ENCODE measurements at places on chromosomes 4 and X.
A peak's percentile ranks its signal among the peaks of the same experiment; 100 is the strongest.

- H3K27ac ChIP-seq = no peak overlapping the region
- no peak for DNase-seq
- no peaks in the 10 kb centered on the region for H3K36me3 ChIP-seq
Observed at GRCh38 chr4:166458756-166459155, 585.7 kb downstream of the TLL1 start.

- no peak for DNase-seq
- no peak overlapping the region for H3K4me3 ChIP-seq
- H3K4me1 ChIP-seq = no peaks in the 10 kb centered on the region
- H3K27me3 ChIP-seq = no peaks in the 10 kb centered on the region
Observed at GRCh38 chrX:153420851-153421599, 9.8 kb downstream of the ZFP92 start.

- no peaks in the 10 kb centered on the region for H3K27me3 ChIP-seq
- H3K4me3 ChIP-seq = no peak overlapping the region
- H3K27ac ChIP-seq = no peak overlapping the region
- no peak for DNase-seq
- H3K4me1 ChIP-seq = peaks cover 3% of the 10 kb centered on the region
Observed at GRCh38 chr4:1887052-1887451, 15.9 kb downstream of the NSD2 start.

DNA sequence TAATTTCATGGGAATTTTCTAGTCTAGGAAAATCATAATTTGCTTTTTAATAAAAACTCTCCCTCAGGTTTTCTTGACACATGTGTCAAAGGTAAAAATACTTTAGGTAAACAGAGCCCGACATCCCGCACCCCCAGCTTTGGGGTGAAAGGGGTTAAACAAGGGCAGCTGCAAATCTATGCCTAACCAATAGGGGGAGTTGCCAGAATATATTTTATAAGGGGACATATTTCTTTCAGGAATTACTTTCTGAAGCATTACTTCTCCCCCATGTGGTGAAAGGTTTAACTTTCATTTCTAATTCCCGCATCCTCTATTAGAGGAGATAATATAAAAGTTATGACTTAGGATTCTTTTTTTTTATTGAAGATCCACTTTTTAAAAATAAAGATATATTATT is 53.9 kb upstream of the HEPH start:
- peaks cover 9% of the 10 kb centered on the region for H3K4me1 ChIP-seq
- no peak overlapping the region for H3K27ac ChIP-seq
- H3K4me3 ChIP-seq = no peak overlapping the region
- no peaks in the 10 kb centered on the region for H3K27me3 ChIP-seq
- no peak for DNase-seq

DNA sequence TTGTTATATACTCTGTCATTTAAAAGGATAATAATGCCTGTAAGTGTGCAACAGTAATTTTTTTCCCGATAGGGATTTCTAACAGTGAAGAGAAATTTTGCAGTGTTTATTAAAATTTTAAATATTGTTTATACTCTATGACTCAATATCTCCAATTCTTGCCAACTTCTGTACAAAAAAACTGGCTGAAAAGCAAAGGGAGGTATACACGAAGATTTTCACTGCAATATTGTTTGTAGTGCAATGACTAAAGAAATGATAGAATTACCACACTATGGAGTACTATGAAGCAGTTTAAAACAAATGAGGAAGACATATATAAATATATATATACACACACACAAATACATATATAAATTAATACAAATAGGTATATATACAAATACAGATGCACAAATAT is 187.9 kb upstream of the IL15 start:
- no peaks in the 10 kb centered on the region for H3K36me3 ChIP-seq
- H3K4me3 ChIP-seq = no peak overlapping the region
- H3K27me3 ChIP-seq = no peaks in the 10 kb centered on the region
- DNase-seq = no peak
- H3K27ac ChIP-seq = no peak overlapping the region
- H3K4me1 ChIP-seq = no peaks in the 10 kb centered on the region

- DNase-seq = no peak
- no peaks in the 10 kb centered on the region for H3K36me3 ChIP-seq
- H3K27me3 ChIP-seq = no peaks in the 10 kb centered on the region
- H3K4me1 ChIP-seq = peaks cover 5% of the 10 kb centered on the region
- no peak overlapping the region for H3K4me3 ChIP-seq
Observed at GRCh38 chr4:128707864-128708263, 101.6 kb upstream of the JADE1 start.

DNA sequence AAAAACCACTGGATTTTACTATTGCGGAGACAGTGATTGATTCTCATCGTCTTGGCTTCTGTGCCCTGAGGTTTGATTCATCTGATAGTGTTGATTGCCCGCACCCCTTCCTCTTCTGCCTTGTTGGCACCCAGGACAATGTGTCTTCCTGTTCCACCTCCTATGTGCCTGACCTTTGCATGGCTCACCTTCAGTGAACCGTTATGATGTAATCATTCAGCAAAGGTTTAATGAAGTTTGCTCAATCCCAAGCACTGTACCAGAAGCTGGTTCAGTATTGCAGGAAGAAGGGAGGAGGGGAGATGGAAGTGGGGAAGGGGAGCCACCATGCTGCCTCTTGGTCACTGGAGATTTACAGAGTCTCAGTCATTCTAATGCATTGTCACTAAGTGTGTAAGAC is 36.3 kb downstream of the PDGFRA start:
- H3K27me3 ChIP-seq = no peaks in the 10 kb centered on the region
- H3K36me3 ChIP-seq = no peaks in the 10 kb centered on the region
- no peak for DNase-seq
- no peak overlapping the region for H3K4me3 ChIP-seq
- no peaks in the 10 kb centered on the region for H3K4me1 ChIP-seq

DNA sequence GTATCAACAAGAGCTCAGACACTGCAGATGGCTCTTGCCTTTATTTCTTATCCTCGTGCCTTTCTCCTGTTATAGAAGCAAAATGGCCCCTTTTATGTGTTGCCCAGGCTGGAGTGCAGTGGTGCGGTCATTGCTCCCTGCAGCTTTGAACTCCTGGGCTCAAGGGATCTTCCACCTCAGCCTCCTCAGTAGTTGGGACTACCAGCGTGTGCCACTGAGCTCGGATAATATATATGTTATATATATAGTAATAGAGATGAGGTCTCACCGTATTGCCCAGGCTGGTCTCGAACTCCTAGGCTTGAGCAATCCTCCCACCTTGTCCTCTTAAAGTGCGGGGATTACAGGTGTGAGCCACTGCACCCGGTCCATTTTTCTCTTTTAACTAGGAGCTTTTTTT is 79.7 kb downstream of the TMEM131L start:
- no peak overlapping the region for H3K27ac ChIP-seq
- no peak for DNase-seq
- peaks cover 49% of the 10 kb centered on the region for H3K4me1 ChIP-seq
- no peak overlapping the region for H3K4me3 ChIP-seq
- H3K36me3 ChIP-seq = no peaks in the 10 kb centered on the region

DNA sequence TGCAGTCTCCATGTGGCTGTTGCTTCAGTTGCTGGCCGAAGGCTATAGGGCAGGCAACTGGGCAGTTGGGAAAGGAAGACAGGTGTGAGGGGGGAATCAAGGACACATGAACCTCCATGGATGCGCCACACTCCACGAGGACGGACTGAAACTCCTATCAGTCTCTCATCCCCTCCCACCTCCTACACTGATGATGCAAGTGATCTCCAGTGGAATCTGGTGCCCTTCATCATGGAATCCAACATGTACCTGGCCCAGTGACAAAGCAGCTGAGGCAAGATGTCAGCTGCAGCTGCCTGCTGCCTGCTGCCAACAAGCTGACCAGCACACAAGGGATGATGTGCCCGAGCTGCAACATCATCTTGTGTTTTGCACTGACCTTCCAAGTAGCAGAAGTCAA is 26.0 kb upstream of the MGST2 start:
- no peak overlapping the region for H3K4me3 ChIP-seq
- no peak overlapping the region for H3K27ac ChIP-seq
- no peak for DNase-seq
- H3K27me3 ChIP-seq = peaks cover 6% of the 10 kb centered on the region
- no peaks in the 10 kb centered on the region for H3K4me1 ChIP-seq

DNA sequence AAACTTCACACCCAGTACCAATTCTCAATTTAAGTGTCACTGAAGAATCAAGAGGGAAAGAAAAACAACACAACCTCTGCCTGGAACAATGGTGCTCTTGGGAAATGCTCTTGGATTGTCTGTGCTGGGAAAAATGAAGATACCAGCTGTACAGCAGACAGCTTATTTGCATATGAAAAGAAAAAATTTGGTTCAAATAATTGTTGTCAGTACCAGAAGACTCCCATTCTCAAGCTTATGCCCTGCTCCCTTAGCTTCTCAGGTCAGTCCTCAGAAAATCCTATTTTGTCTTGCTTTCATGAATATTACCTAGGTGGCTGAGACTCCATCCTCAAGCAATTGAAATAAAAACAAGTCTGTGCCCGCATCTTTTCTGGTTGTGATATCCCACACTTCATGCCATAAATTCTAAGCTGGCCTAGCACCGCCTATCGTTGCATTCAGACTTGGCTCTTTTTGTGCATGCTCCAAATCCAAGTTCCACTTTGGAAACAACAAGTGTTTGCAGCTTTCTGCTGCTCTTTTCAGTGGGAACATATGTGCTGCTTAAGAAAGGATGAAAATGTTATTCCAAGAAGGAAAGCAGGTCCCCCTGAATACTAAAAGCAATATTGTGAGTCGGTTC is 431.6 kb downstream of the INPP4B start:
- no peaks in the 10 kb centered on the region for H3K36me3 ChIP-seq
- peaks cover 16% of the 10 kb centered on the region for H3K4me1 ChIP-seq
- no peak overlapping the region for H3K4me3 ChIP-seq
- H3K27ac ChIP-seq = peak overlapping the region; percentile 42
- no peak for DNase-seq

- no peak for DNase-seq
- no peaks in the 10 kb centered on the region for H3K27me3 ChIP-seq
- H3K4me1 ChIP-seq = no peaks in the 10 kb centered on the region
- no peak overlapping the region for H3K4me3 ChIP-seq
- H3K27ac ChIP-seq = no peak overlapping the region
Observed at GRCh38 chr4:138181287-138181686, 60.9 kb downstream of the SLC7A11 start.

- H3K4me1 ChIP-seq = no peaks in the 10 kb centered on the region
- H3K27ac ChIP-seq = no peak overlapping the region
- H3K27me3 ChIP-seq = no peaks in the 10 kb centered on the region
- H3K36me3 ChIP-seq = no peaks in the 10 kb centered on the region
Observed at GRCh38 chrX:132375941-132376340, 112.9 kb downstream of the MBNL3 start.

- no peaks in the 10 kb centered on the region for H3K27me3 ChIP-seq
- H3K27ac ChIP-seq = no peak overlapping the region
- no peaks in the 10 kb centered on the region for H3K36me3 ChIP-seq
- no peak overlapping the region for H3K4me3 ChIP-seq
- DNase-seq = no peak
Observed at GRCh38 chrX:68139791-68140190, 293.5 kb downstream of the OPHN1 start.

GRCh38 chr4:10281996-10282395 is 165.4 kb upstream of the WDR1 start:
- no peak overlapping the region for H3K4me3 ChIP-seq
- H3K27ac ChIP-seq = no peak overlapping the region
- no peak for DNase-seq
- no peaks in the 10 kb centered on the region for H3K4me1 ChIP-seq

GRCh38 chr4:183632689-183633088 is 26.3 kb downstream of the RWDD4 start:
- no peak for DNase-seq
- H3K27ac ChIP-seq = no peak overlapping the region
- no peak overlapping the region for H3K4me3 ChIP-seq
- H3K27me3 ChIP-seq = no peaks in the 10 kb centered on the region

GRCh38 chr4:83219344-83220331 is 65.0 kb downstream of the COQ2 start:
- no peaks in the 10 kb centered on the region for H3K36me3 ChIP-seq
- peak; percentile 16 for DNase-seq

All from T-cell (primary cell).